SIG-M5 (cell line): ENCODE measurements at places on chromosomes 1 and 21.

- no peak for DNase-seq
Observed at GRCh38 chr1:202648605-202649226, 61.5 kb downstream of the SYT2 start.

DNA sequence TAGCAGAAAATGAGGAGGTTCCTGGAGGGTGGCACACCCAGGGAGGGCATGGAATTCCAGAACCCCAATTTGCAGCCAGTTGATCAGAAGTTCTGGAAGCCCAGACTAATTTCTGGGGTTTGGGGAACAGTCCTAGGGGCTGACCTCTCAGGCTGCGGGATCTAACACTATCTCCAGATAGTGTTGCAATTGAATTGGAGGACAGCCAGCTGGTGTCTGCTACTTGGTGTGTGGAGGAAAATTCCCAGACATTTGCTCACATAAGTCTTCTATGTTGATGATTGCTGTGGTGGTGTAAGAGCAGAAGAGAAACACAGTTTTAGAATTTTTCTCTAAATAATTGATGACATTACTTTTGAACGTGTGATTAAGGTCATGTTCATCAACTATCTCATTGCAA is 154.3 kb upstream of the RNPC3 start:
- no peak for DNase-seq

GRCh38 chr1:21816602-21817302 is 4.7 kb downstream of the LDLRAD2 start:
- DNase-seq: no peak

GRCh38 chr1:183227422-183228346 is 41.6 kb downstream of the LAMC2 start:
- no peak for DNase-seq

- no peak for DNase-seq
Observed at GRCh38 chr1:247362153-247362552, 30.5 kb upstream of the ZNF496 start.
